ENCODE measurements at places on chromosomes 7 and 10.

DNA sequence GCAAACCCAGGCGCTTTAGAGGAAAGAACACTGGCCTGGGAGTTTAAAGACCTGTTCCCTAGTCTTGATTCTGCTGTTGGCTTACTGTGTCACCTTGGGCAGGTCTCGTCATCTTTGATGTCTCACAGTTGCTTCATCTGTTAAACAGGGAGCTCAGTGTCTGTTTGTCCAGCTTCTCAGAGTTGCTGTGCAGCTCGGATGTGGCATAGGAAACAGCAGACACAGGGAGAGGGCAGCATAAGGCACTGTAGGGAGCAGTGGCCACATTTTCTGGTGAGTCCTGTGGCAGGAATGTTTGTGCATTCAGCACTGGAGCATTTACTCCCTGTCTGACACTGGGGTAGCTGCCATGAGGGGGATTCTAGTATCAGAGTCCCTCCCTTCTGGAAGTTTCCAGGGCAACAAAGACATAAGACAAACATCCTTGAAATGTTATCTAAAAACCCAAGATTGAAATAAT is 2.0 kb downstream of the REPIN1 start:
- no peak for DNase-seq

- no peak for DNase-seq
These were observed 42.8 kb downstream of the ZCCHC24 start for GRCh38 chr10:79402625-79402946.

DNA sequence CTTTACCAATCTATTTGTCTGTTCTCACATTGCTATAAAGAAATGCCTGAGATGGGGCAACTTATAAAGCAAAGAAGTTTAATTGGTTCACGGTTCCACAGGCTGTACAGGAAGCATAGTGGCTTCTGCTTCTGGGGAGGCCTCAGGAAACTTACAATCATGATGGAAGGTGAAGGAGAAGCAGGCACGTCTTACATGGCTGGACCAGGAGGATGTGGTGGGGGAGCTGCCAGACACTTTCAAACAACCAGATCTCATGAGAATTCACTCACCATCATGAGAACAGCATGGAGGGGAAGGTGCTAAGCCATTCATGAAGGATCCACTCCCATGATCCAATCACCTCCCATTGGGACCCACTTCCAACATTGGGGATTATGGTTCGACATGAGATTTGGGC is 64.8 kb upstream of the SEPHS1 start:
- DNase-seq: no peak

GRCh38 chr10:17801507-17801906 is 7.6 kb upstream of the MRC1 start:
- DNase-seq: no peak

DNA sequence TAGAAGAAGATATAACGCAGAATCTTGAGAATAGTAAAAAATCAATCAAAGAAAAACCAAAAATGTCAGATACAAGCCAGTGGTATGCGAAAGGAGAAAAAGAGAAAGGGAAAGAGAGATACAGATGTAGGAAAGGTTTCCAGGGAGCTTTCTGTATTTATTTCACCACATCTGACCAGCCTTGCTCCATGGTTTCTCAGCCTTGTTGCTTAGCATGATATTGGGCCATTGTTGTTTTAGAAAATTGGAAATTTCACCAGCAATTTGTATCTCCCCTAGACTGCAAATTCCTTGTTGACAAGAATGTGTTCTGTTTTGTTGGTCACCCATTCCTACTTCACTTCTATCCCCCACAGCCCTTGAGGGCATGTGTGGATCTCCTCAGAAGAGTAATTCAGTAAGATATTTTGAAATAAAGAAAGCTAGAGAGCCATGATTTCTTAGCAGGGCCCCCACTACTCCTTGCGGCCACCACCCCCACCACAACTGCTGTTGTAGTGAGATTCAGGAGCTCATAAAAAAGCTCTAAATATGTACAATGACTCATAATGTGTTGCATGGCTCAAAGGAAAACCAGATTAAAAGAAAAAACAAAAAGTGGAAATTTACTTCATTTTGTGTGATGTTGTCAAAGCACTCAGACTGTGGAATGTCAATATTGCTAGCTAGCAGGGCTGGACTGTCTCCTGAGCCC is 138.7 kb downstream of the CHRM2 start:
- no peak for DNase-seq

Measured in activated CD4-positive, alpha-beta T cell treated with anti-CD3 and anti-CD28 coated beads for 1 hour (primary cell).